ENCODE measurements at places on chromosomes 7 and 10.

DNA sequence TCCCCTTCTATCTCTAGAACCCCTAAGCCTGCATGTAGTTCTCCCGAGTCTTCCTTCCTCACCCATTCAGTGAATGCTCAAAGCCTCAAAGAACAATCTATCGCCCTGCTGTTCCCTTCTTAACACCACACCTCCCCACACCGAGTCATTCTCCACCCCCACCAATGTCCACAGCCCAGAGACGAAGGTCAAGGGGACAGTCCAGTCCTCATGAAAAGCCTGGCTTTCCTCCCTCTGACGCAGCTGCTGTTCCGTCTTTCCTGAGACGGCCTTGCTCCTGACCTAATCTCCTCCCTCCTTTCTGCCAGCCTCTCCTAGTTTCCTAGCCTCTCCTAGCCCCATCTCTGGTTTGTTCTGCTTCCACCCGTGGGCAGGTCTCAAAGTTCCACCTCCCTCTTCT lies 9.2 kb downstream of the MOSPD3 start:
- DNase-seq, result no peak

DNA sequence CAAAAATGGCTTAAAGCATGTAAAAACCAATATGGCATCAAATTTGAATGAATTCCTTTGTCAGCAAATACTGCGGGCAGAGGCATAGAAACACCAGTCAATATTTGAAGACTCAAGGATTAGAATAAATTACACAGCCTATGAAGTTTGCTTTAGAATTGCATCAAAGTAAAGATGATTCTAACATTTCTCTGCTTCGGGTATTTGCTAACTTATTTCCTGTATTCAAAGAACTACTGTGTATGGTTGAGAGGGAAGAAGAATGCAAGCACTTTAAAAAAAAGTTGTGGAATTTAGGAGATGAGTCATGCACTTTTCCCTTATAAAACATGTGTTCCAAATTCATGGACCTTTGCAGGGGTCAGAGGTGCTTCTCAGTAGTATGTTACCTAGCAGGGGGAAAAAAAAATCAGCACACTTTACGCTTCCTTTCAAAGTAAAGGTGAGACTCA lies 90.1 kb downstream of the PIP4K2A start:
- no peak for DNase-seq

DNA sequence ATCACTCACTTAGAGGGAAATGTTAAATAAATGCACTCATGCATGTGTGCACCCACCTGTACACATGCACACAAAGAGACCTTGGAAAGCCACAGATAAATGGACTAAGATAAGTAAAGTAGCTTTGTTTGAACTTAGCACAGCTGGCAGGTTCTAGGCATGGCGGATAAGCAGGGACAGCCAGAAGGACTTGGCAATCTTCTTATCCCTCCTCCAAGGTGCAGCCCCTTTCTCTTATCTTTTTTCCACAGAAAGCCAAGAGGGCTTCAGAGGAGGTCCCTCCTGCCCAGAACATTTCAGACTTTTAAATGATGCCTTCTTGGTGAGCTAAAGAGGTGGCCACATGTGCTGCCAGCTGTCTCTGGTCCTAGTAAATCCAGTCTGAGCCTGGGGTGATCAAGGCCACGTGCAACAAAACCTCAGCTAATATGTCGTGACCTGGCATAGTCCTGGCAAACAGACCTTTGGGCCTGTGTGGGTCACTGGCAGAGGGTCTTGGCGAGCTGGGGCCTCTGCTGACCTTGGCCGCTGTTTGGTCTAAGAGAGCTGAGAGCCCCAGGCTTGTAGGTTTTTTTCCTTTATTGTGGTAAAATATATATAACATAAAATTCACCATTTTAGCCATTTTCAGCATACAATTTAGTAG lies 43.2 kb upstream of the SLC35B4 start:
- no peak for DNase-seq

GRCh38 chr7:51141451-51142003 lies 175.1 kb downstream of the COBL start:
- no peak for DNase-seq

DNA sequence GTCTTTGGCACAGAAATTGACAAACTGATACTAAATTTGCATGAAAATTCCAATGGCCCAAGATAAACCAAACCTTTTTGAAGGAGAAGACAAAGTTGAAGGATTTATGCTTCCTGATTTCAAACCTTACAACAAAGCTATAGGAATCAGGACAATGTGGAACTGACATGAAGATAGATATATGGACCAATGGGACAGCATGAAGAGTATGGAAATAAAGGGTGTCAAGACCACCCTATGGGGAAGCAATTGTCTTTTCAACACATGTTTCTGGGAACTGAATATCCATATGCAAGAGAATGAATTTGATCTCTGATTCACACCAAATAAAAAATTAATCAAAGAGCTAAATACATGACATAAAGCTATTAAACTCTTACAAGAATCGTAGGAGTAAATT lies 77.2 kb upstream of the ADARB2 start:
- no peak for DNase-seq

DNA sequence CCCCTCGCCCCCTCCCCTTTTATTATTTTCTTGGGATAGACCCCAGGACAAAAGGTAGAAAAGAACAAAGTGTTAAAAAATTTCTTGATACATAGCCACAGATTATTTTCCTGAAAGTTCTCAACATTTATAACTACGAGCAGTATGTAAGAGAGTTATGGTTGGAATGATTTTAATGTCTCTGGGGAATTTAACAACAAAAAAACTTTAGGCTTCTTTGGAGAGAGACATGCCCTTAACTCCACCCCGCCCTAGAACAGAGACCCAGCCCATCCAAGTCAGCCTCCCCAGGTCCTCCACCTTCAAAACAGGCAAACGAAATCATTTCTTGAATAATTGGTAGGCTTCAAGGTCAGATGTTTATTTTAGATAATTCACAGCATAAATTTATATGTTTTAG lies 97.1 kb downstream of the TCF7L2 start:
- no peak for DNase-seq
